ENCODE measurements at places on chromosomes 5 and 9.
A peak's percentile ranks its signal among the peaks of the same experiment; 100 is the strongest.

GRCh38 chr9:113290052-113290607, 13.0 kb downstream of the RNF183 start:
- no peak for DNase-seq

GRCh38 chr5:52988335-52989024, 672 bp upstream of the ITGA2 start:
- no peak for DNase-seq

- DNase-seq = no peak
These were observed 15.3 kb upstream of the SAP30L start for GRCh38 chr5:154430466-154430865.

- no peak for DNase-seq
These were observed 89.5 kb downstream of the EGFLAM start for GRCh38 chr5:38347896-38348295.

DNA sequence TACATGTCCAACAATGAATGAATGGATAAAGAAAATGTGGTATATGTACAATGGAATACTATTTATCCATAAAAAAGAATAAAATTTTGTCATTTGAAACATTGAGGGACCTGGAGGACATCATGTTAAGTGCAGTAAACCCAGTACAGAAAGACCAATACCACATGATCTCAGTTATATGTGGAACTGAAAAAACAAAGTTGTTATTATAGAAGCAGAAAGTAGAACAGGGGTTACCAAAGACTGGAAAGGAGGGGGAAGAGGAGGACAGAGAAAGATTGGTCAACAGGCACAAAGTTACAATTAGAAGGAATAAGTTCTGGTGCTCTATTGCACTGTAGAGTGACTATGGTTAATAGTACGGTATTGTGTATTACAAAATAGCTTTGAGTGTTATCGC, 233.8 kb downstream of the SEMA6A start:
- DNase-seq = no peak

GRCh38 chr9:98230789-98231188, 24.7 kb downstream of the TBC1D2 start:
- DNase-seq = no peak

DNA sequence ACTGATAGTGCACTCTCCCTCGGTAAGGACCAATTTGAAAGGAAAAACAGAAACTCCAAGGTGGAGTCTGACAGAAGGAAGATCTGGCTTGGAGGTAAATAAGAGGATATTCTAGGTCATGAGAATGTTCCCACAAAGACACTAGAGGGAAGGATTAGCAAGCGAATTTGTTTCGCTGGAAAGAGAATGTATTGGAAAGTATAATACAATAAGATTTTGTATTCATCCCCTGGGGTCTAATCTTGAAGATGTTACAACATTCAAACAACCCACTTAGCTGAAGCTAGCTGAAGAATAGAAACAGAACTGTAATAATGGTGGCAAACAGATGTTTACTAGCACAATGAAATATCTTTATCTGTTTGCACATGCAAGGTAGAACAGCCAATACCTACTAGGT, 158.7 kb downstream of the GNAQ start:
- no peak for DNase-seq

GRCh38 chr5:171226864-171227263, 82.2 kb upstream of the TLX3 start:
- DNase-seq = no peak

- DNase-seq = no peak
These were observed 23.8 kb downstream of the IFNA5 start for GRCh38 chr9:21281275-21281674.

- no peak for DNase-seq
These were observed 9.7 kb upstream of the CEL start for GRCh38 chr9:133051966-133052539.

DNA sequence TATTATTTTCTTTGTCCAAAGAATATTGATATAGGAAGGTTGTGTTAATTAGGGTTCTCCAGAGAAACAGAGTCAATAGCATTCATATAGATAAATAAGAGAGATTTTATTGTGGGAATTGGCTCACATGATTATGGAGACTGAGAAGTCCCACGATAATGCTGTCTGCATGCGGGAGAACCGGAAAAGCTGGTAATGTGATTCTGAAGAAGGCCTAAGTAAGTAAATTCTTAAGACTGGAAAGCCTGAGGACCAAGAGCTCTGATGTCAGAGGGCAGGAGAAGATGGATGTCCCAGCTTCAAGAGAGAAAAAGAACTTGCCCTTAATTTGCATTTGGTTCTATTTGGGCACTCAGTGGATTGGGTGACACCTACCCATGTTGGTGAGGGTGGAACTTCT, 307.4 kb upstream of the C9orf72 start:
- no peak for DNase-seq

DNA sequence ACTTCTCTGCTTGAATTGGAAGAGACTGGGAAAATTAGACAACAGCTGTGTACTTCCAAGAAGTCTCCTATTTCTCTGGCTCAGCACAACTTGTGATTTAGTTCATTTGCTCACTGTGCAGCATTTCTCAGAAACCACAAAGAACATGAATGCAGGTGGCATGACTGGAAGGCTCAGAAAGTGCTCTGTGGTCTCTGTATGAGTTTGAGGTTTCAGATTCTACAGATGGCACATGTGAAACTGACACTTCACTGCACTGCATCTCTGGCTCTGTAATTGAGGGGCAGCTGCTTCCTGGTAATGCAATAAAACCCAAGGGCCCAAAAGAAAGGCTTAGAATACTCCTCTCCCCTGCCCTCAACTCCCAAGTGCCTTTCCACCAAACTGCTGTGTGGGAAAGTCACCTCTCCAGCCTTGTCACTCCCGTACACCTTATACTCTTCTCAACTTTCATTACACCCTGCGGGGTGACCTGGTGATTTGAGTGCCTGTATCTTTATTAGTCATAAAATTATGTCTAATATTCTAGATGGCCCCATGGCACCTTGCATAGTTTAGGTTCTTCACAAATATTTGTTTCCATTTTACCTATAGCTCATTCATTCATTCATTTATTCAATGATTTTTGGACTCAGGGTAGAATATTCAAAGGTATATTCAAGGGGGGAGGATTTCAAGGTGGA, 82.5 kb downstream of the ESM1 start:
- no peak for DNase-seq

- no peak for DNase-seq
These were observed 53.9 kb downstream of the CSNK1A1 start for GRCh38 chr5:149497357-149497756.

GRCh38 chr9:70043689-70044489, at the start of gene MAMDC2:
TSS of gene MAMDC2 (plus strand) at chr9:70043848. CDS start at chr9:70044198, 350 bp downstream.
- DNase-seq = no peak

- DNase-seq = no peak
These were observed 444.3 kb downstream of the ENC1 start for GRCh38 chr5:74196233-74196632.

- DNase-seq = no peak
These were observed 5.5 kb downstream of the F2RL2 start for GRCh38 chr5:76617675-76618074.

DNA sequence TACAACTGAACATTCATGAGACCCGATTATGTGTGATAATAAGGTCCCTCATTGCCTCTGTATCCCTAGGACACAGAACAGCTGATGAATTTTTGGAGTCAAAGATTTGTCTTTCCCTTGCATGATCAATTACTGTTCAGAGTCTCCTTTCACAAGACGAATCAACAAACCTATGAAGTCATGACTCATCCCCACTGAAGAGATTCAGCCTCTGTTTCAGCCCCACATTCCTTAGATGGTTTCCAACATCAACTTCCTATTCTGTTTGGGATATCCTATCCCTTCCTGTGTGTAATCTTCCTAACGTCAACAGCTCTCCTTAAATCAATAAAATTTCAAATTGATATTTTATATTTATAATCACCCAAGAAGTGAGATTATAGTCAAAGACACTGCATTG, 199.0 kb downstream of the DNAH5 start:
- no peak for DNase-seq

DNA sequence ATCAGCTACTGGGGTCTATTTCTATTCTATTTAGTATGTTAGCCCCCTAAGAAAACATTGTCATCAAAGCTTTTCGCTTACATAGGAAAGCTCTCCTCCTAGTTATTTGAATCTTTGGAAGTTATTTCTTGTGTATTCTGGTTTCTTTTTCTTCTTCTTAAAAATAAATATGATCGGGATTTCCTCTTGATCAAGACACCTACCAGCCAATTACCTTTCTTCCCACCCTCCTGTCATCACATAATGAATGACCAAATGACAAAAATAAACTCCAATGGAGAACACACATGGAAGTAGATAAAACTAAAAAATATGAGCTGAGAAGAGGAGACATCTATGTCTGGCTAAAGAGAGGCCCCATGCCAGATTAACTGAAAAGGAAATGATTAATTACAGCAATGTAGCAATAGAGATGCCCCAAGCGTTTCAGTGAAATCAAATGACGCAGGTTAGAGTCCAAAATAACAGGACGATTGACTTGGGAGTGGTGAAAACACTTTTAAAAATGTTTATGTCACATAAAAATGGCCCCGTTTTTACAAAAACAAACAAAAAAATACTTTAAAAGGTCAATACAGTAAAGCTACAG, 59.5 kb upstream of the PCSK1 start:
- DNase-seq = no peak

GRCh38 chr9:98998441-98999151, 54.9 kb downstream of the COL15A1 start:
- DNase-seq = peak; percentile 17

GRCh38 chr5:139668064-139668880, 20.1 kb downstream of the CXXC5 start:
- DNase-seq = no peak

DNA sequence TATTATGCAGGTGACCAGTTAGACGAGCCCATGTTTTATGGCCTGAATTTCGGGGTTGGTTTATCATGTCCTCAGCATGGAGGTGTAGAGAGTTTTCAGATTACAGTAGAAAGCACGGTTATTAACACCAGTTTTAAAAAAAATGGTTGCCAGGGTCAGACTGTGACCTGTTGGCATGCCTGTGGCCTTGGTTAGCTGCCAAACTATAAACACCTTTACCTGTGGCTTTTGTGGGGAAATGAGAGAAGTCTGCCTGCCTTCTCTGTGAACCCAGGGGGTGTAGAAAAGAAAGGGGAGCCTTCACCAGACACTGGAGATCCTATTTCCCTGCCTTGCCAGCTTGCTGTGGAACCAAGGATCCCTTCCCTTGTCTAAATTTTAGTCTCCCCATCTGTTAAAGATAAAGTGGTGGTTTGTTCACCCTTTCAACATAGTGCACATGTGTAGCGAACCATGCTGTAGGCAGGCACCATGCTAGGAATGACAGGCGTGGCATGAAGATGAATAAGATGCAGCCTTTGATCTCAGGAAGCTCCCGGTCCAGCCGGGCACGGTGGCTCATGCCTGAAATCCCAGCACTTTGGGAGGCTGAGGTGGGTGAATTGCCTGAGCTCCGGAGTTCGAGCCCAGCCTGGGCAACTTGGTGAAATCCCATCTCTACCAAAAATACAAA, 6.1 kb upstream of the PHF19 start:
- DNase-seq = no peak

GRCh38 chr9:128164307-128164885, 4.3 kb downstream of the BBLN start:
- no peak for DNase-seq

GRCh38 chr9:3329361-3329760, 196.4 kb downstream of the RFX3 start:
- DNase-seq = no peak

DNA sequence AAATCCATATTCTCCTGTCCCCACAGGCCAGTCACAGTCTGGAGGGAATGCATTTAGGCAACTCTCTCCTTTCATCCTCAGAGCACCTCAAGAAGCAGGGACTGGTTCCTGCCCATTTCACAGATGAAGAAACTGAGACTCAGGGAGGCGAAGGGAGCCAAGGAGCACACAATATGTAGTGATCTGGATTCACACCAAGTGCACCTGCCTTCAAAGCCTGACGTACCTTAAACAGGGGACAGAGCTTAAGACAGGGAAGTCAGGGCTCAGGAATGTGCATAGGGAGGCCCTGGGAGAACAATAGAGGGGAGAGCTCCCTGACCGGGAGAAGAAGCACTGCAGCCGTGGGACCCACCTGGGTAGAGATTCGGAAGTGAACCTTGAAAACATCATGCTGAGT, 83.0 kb downstream of the GABBR2 start:
- no peak for DNase-seq

DNA sequence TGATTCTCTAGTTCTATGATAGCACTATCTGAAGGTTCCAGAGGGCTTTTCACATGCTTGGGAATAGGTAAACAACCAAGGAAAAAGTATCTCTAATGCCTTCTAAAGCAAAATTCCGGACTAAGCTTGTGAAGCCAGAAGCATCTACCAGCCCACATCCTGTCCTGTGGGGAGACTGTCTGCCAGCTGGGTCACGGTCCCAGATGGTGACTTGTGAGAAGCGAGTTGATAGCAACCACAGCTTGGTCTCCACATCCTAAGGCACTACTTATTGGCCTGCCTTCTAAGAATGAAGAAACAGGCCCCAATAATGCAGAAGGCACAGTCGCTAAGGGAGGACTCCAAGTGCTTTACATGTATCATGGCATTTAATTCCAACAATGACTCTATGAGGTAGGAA, 184.1 kb upstream of the ADRA1B start:
- no peak for DNase-seq

GRCh38 chr5:98635656-98636055, 137.8 kb upstream of the RGMB start:
- no peak for DNase-seq

DNA sequence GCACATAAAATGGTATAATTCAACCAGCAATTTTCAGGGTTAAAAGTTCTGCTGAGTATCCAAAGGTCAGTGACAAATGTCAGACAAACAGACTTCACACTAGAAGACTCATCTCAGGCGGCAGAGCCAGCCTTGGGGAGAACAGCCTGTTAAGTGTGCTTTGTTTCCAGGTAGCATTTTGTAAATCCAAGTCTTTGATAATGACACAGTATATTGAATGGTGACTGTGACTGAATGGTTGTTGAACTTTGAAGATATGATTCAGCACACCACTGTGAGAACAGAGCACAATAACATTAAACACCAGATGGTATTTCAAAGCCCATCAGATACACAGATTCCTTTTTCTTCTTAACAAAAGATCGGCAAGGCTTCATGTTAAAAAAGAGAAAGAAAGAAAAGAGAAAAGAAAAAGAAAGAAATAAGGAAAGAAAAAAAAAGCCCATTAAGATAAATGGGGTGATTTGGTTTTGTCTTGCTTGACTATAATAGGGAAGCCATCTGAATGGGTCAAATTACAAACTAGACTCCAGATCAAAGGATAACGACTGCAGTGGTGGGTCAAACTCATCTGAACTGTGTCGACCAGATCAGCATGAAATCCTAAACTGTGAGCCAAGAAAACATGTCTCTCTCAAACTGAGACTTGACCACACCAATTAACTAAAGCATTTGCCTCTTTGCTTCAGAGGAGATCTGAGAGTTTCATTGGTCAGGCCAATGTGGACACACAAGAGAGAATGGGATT, 313.0 kb upstream of the ZNF608 start:
- no peak for DNase-seq

Measured in CD8-positive, alpha-beta T cell (primary cell).